ENCODE measurements at places on chromosomes 11 and 22.
A peak's percentile ranks its signal among the peaks of the same experiment; 100 is the strongest.

DNA sequence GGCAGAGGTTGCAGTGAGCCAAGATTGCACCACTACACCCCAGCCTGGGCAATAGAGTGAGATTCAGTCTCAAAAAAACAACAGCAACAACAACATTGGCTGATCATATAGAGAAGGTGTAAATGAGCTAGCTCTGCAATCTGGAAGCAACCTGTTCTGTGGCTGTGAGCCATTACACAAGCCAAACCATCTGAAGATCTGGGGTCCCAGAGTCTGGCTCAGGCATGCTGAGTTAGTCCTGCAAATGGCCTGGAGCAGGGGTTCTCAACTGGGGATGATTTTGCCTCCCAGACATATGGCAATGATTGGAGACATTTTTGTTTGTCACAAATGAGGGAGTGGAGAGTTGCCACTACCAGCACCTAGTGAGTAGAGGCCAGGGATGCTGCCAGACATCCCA, 42.3 kb upstream of the RAB1B start:
- no peak for DNase-seq

DNA sequence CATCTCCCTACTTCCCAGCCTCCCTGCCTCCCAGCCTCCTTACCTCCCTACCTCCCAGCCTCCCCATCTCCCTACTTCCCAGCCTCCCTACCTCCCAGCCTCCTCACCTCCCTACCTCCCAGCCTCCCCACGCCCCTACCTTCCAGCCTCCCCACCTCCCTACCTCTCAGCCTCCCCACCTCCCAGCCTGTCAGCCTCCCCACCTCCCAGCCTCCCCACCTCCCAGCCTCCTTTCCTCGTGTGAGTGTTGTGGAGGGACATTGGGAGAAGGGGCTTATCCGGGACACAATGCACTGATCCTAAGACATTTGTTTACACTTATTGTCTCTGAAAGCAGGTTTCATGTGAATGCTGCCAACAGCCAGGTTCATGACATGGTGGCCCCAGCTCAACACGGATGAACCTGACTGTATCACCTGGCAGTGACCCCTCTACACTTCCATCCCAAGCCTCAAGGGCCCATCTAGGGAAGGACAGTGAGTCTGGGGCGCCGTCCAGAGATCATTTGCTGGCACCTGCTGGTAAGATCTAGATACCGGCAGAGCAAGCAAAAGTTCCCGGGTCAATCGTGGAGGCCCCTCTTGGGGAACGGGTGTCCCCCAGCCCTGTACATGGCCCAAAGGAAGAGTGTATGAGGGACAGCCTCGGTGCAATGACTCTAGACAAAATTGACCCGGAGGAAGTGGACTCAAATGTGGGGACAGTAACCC, 34.5 kb upstream of the TH start:
- no peak for DNase-seq

DNA sequence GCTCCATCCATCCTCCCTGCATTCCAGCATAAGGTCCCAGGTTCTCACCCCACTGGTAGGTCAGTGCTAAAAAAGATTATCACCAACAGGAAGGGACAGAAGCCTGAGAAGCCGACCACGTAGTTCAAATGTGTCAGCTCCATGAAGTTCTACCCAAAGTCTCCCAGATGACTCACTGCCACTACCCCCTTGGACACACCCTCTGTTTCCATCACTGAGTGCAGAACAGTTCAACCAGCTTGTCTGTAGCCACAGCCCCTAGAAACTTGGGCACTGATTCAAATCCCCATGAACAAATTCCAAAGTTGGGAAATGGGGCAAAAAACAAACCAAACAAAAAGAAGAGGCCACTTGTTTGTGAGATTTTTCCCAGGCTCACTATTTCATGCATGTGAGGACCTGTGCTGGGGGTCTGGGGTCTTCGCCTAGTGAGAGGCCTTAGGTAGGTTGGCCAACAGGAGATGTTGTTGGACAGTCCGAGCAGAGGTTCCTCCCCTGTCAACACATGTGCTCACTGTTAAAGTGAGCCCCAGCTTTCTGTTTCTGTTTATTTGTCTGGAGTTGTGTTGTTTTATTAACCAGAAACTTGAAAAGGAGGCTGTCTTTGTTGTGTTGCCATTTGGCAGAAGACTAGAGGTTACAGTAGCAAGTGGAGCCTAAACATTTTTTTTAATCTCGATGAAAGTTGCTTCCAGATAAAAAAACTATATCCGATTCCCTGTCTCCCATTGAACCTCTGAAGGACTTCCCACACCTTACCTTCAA, 24.2 kb upstream of the FLI1 start:
- DNase-seq, result no peak

DNA sequence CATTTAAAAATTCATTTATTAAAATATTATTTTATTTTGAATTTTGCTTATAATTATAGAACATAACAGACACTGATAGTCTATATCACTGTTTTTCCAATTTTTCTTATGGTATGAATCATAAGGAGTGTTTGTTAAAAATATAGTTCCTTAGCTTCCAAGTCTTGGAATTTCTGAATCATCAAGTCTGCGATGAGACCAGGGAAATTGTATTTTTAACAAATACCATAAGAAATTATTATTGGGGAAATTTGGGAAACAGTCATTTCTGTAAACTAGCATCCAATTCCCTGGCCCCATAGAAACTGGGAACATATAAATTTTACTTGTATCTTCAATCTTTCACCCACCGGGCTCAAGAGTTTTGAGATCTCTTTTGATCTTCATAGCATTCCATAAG, 38.0 kb upstream of the PICALM start:
- DNase-seq, result no peak

DNA sequence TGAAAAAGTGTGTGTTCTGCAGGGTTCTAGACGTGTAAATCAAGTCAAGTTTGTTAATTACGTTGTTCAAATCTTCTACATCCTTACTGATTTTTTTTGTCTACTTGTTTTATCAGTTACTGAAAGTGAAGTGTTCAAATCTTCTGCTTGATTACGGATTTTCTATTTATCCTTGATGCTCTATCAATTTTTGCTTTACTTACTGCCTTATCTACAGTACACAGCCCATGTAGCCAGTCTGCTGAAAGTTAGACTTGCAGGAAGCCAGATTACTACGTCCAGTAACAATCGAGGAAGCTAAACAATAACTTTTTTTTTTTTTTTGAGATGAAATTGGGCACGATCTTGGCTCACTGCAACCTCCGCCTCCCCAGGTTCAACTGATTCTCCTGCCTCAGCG, 15.6 kb upstream of the C11orf24 start:
- DNase-seq, result no peak

DNA sequence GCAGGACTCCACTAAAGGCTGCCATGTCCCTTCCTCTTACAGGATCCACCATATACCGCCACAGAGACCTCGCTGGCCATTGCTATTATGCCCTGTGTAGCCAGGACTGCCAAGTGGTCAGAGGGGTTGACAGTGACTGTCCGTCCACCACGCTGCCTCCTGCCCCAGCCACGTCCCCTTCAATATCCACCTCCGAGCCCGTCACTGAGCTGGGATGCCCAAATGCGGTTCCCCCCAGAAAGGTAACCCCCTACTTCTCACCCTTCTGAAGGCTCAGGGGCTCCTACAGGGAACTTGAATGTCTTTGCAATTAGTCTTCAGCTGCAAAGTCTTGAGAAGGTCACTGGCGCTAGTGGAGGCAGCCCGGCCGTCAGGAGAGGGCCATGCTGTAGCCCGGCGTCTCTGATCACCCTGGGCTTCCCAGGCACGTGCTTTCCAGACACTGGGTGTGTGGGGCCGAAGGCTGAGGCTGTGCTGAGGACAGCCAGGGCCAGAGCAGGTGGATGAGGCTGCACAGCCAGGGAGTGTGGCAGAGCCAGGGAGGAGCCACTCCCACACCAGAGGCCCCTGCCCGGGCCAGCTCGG, 30.0 kb upstream of the MUC5B start:
- DNase-seq, result no peak

- DNase-seq, result peak; percentile 43
Observed at GRCh38 chr11:8018484-8019313, 31.6 kb downstream of the EIF3F start.

GRCh38 chr11:27914080-27914479, 193.9 kb downstream of the KIF18A start:
- no peak for DNase-seq

DNA sequence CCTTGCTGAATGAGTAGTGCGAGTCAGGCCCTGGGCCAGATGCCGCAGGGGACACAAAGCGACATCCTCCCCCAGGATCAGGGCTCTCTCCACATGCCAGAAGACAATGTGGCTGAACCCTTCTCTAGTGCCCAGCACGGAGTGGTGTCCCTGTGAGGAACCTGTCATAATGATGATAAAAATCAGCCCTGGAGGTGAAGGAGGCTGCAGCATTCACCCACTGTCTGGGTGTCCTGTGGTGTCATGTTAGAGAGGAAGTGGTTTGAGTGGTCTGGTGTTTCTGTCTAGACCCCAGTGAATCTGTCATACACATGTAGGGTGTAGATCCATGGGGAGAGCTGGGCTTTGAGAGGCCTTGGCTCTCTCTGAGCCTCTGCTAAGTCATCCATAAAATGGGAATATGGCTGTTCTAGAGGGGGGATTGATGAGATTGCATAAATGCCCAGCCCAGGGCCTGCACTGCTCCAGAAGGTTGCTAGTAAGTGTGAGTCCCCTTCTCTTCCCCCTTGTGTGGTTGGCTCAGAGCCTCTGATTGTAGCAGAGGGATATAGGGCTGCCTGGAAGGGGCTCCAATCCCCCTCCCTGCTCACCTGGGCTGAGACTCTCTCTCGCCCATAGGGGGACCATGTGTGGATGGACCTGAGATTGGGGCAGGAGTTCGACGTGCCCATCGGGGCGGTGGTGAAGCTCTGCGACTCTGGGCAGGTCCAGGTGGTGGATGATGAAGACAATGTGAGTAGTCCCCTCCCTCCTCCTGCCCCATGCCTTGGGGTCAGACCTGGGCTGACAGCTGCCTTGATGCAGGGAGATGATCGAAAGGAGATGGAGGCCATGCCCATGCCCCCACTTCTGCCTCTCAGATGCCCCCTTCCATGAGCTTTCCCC, 14.3 kb downstream of the MYO7A start:
- no peak for DNase-seq

- DNase-seq, result no peak
Observed at GRCh38 chr22:49771266-49772065, 56.2 kb downstream of the BRD1 start.

- DNase-seq, result no peak
Observed at GRCh38 chr11:61892085-61892370, 683 bp upstream of the FADS3 start.

GRCh38 chr11:79419120-79419519, 21.7 kb downstream of the TENM4 start:
- DNase-seq, result no peak

Measured in stimulated activated CD4-positive, alpha-beta T cell treated with anti-CD3 and anti-CD28 coated beads, Interleukin-15, amount 100 ng/mL, for 1 hour (primary cell).